Left kidney (tissue), 8 donors: ENCODE measurements at places on chromosomes 12 and 14. TPM values are rescaled to one million over a fixed set of nuclear protein-coding genes. Genes with fewer than 3 reads are reported as not detected.

DNA sequence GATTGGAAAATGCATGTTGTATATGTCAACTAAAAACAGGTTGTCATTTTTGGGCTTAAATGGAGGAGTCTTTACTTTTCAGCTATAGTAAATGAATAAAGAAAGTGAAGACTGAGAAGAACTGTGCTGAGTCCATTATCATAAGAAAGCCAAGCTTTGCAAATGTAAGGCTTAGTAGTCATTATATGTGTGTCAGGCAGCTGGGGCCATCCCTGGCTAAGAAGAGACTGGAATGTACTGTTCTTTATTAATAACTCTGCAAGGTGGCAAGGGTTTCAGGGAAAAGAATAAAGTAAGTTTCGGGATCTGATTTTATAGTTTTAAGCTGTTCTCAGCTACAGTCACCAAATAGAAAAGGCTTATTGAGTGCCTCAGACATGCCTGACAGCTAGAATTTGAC, 48.7 kb downstream of the SRGAP1 start:
- no peak for DNase-seq

DNA sequence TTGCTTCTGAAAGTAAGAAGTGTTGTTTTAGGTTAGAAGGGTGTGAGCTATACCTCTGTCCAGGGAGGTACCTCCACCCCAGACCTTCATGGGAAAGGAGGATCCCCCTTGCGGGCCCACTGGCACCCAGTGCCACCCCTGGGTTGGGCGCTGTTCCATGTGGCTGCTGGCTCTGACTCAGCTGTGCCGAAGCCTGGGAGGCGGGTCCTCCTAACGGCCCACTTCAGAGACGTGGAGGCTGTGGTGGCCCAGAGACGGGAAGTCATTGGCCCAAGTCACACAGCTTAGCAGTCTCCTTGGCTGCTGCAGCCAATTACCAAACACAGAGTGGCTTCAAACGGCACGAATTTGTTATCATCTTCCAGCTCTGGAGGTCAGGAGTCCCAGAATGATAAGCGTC, 10.2 kb downstream of the RFLNA start:
- no peak for DNase-seq

TBX5 gene
- not detected for polyA plus RNA-seq

DNA sequence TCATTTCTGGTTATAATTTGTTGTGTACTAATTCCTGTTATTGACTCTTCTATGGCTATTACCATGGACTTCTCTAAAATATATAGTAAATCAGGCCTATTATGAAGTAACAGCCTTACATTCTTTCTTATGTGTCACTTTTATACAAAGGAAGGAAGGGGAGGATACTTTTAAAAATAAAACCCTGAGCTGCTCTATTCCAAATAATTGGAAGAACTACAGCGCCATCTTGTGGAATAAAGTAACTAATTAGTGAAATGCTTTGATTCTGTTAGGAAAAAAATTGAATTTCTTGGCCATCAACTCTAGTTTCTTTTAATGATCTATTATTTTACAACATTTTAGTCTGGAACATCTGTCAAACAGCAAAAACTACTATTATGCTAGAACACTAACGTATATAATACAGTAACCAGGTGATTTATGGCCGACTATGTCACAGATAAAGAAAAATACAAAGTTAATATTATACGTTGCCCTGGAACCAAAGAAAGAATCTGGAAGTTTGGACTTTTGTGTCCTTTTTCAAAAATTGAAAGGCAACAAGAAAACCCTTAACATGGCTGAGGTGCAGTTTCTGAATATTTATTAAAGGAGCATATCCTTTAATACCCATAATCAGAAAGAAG, 55.0 kb upstream of the NELL2 start:
- peak; percentile 73 for DNase-seq

KRT75 gene
- polyA plus RNA-seq, result not detected

OTOGL gene
- polyA plus RNA-seq, result 0.95 TPM

DNA sequence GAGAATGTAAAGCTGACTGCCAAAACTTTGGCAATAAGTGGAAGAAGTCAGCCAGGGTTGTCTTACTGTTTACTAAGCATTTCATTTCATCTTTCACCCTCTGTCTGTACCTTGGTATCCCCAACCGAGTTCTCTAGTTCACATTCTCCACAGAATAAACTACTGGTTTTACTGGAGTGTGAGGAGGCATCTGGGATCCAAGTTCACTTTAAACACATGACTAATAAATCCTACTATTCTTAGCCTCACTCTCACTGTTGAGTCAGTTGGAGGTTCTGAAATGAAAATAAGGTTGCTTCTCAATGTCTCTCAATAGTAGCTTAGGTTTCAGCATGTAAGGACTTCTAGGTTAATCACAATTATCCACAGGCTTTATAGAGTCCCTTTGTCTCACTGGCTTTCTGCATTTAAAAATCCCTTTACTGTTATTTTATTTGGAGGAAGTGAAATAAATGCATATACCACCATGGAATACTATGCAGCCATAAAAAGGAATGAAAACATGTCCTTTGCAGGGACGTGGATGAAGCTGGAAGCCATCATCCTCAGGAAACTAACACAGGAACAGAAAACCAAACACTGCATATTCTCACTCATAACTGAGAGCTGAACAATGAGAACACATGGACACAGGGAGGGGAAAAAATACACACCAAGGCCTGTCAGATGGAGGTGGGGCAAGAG, 95.8 kb downstream of the EPS8 start:
- DNase-seq, result no peak

- DNase-seq, result no peak
Observed at GRCh38 chr14:84323978-84324377, 1206.0 kb upstream of the FLRT2 start.

- DNase-seq, result no peak
Observed at GRCh38 chr12:119168721-119169120, 10.0 kb upstream of the HSPB8 start.

DNA sequence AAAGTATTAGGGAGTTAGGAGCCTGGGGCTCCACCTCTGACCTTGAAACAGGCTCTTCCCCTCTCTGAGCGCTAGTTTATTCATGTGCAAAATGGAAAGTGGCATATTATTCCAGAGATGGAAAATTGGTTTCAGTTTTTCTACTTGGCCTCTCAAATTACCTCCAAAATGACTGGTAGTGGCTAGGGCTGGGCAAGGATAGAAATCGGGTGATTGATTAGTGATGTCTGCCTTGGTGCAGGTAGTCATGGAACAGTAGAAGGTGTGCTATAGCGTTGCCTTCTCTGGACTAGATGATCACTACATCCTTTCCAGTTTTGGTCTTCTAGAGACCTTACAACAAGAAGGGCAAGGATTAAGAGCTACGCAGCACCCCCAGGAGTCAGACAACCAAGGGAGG, 8.6 kb upstream of the MSI1 start:
- no peak for DNase-seq

- no peak for DNase-seq
Observed at GRCh38 chr12:59408431-59408830, 187.4 kb upstream of the SLC16A7 start.

- peak; percentile 93 for DNase-seq
Observed at GRCh38 chr12:54053751-54054741, at the start of gene HOXC4. TSS of gene HOXC4 (plus strand) at chr12:54053835. CDS start at chr12:54053923, 88 bp downstream.

C12orf60 gene
- 5.5 TPM for polyA plus RNA-seq

DNA sequence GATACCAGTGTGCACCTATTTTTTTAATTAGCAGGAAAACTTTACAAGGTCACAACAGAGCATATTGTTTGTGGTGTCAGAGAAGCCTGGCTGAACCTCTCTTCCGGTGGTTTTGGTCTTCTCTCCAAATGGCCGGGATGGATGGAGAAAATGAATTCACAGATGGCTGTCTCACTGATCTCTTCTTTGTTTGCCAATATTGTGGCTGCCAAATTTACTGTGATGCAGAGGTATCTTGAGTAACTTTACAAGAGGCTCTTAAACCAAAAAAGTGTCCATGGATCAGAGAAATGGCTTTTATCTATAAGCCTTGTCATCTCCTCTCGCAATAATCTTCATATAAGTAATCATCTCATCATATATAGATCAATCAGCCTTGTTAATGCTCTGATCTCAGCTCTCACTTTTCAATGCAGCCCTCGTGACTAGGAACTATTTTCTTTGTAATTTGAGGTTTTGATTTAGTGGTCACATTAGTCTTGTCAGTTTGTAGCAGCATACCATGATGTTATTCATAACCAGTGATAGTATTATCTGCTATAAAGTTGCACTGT, 308.1 kb downstream of the EGLN3 start:
- no peak for DNase-seq

KLRF1 gene
- 0.78 TPM for polyA plus RNA-seq

TSHR gene
- polyA plus RNA-seq, result 0.88 TPM

MMP19 gene
- polyA plus RNA-seq, result 1.5 TPM

ADAM21 gene
- 0.93 TPM for polyA plus RNA-seq

- no peak for DNase-seq
Observed at GRCh38 chr12:107549651-107550480, 135.7 kb upstream of the PWP1 start.

DNA sequence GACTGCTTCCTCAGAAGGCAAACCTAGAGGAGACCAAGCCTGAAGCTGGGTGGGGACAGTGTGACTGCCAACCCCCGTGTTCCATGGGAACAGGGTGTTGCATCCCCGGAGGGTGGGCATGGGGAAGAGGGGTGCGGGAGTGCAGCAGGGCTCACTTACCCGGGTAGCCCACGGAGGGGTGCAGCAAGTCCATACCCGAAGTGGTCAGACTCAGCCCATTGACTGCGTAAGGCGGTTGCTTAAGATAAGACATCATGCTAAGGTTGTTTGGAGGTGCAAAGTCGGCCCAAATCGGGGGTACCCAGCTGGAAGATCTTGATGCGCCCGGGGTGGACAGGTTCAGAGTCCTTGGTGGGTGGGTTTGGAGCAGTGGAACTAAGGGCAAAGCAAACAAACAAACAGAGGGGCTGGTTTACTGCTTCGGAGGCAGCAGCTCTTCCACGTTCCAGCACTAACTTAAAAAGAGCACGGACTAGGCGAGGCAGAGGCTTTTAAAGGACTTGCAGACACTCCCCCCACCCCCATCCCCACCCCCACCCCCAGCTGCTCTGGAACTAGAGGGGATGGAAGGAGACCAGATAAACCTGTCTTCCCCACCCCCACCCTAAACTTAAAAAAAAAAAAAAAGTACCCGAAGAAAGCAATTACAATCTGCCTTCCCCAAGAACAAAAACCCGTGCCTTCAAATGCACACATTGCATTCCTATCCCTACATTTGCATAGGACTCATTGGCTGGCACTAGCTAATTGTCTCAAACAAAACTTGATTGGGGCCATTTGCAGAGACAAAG, 4.9 kb downstream of the OTX2 start:
- no peak for DNase-seq

DTX1 gene
- 12.4 TPM for polyA plus RNA-seq

CCDC197 gene
- not detected for polyA plus RNA-seq

DNA sequence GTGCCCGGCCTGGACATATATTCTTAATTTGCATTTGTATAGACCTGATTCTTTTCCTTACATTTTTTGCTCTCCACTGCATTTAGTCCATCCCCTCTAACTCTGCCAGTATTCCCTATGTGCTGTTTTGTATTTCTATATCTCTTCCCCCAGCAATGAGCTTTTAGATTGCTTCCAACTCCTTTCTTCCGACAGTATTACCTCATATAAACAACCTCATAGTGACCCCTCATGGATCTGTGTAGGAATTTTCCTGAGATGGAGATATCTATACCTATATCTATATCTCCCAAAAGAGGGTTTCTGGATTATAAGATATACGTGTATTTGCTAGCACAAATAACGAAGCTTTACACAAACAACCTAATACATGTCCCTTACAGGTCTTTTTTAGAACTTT, 161.9 kb downstream of the CRADD start:
- no peak for DNase-seq

DNA sequence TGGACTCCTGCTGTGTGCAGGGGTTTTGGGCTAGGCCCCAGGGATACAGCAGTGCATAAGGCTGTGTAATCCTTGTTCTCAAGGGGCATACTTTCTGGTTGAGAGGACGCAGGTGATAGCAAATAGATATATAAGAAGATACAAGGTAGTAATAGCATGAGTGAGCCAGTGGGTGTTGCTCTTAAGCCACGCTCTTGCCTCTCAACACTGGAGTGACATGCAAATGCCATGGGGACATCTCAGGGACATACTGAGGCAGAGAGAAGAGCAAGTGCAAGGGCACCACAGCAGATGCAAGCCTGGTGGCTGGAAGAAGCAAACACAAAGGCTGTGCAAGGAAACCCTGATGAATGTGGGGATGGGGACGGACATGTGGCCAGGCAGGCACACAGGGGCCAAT, 223.3 kb downstream of the CHST11 start:
- DNase-seq, result no peak

DNA sequence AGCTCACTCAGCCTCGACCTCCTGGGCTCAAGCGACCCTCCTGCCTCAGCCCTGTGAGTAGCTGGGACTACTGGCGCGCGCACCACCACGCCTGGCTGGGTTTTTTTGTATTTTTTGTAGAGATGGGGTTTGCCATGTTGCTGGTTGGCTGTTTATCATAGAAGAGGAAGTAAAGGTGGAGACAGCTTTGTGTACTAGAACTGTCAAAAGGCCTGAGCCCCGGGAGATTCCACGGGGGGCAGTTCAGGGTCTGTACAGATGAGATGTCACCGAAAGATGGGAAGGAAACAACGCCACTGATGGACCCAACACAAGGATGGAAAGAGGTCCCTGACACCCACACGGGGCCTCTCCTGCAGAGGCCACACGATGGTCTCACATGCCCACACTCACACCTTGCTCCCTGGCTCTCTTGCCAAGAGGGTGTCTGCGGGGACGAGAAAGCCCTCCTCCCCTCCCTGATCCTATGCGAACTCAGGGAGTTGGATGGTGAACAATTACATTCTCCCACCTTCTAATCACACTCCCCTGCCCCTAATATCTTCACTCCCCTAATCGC, 66.6 kb downstream of the KDM2B start:
- DNase-seq, result no peak

GRCh38 chr14:99173086-99173485, 98.9 kb downstream of the BCL11B start:
- DNase-seq, result no peak

DNA sequence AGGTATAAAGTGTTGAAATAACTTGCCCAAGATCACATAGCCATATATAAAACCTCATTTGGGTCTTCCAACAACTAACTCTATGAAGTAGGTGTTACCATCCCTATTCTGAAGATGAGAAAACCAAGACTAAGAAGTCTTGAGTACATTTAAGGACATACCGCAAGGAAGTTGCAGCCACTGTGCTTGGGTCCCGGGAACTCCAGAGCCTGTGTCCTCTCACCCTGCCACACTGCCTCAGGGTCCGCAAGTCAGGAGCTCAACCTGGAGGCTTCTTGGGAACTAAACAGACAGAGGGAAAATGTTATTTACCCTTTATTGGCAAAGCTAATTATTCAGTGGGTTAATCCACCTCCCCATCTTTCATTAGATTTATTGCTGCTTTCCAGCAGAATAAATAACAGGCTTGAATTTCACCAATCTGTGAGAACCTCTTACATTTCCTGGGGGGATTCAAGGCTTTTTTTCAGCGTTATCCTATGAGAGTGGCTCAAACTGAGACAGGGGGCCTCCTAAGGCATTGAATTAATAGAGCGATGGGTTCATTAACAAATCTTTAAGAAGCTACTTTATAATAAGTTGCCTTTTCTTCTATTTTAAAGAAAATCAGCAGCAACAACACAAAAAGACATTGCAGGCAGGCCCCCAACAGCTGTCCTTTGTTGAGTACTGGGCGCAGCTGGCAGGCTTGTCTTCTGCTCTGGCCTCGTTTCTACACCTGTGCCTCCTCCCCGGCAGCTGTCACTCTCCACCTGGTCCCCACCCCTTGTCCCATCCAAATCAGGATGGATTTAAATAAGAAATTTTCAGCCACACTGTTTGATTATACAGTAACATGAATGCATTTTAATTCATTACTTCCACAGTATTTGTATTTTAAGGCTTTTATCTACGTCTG, 25.3 kb downstream of the PHLDA1 start:
- DNase-seq, result no peak

ARF3 gene
- 128 TPM for polyA plus RNA-seq
